ENCODE measurements at places on chromosomes 3 and 15.

DNA sequence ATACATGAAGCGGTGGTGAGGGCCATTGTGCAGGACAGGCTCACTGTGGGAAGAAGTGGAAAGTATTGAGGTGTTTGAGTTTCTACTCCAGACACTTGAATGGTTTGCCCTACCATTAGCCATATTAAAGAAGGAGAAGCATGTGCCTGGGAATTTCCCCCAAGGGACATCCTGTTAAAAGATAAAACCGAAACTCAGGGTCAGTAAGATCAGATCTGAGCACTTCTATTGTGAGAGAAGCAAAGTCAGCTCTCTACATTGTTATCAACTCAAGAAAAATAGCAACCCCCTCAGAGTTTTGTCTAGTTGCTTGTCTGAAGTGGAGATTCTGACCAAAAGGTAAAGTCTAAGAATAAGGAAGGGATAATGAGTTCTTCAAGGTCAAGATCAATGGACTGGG is 269.8 kb downstream of the CHST2 start:
- DNase-seq, result no peak

DNA sequence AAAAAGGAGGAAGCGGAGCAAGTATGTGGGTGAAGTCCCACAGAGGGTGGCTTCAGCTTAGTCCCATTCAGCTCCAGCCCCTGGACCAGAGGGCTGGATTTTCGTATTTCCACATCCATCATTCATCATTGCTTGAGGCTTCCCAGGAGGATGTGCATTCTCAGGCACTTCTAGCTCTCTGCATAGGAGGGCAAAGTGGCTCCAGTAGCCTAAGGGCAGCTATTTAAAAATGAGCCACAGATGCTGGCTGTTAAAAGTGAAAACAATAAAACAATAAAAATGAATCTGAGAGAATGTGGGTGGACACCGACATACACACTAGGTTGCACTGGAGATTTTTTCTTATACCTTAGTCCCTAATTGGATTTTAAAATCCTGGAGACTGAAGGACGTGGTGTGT is 629.2 kb upstream of the ZNF385D start:
- DNase-seq, result no peak

DNA sequence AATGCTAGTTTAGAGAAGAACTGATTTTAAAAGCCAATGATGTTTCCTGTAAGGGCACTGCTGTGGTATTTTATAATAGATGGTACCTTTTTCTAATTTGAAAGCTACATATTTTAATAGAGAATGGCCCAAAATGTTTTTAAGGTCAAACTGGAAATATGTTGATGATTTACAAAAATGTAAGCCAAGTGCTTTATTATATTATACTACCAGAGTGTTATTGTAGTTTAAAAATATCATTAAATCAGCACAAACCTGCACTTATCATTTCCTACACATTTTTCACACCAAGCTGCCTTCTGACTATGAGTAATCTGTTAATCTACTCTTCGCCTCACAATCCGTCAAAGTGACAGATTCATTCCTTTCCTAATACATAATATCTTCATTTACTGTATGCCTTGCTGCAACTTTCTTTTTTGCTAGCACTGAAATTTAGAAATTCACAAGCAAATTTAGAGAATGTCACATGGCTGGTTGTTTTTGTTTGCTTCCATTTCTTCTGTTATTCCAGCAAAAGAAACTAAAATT is 126.4 kb upstream of the FAM3D start:
- no peak for DNase-seq

- DNase-seq, result no peak
Observed at GRCh38 chr15:86929461-86929860, 849.8 kb downstream of the AGBL1 start.

DNA sequence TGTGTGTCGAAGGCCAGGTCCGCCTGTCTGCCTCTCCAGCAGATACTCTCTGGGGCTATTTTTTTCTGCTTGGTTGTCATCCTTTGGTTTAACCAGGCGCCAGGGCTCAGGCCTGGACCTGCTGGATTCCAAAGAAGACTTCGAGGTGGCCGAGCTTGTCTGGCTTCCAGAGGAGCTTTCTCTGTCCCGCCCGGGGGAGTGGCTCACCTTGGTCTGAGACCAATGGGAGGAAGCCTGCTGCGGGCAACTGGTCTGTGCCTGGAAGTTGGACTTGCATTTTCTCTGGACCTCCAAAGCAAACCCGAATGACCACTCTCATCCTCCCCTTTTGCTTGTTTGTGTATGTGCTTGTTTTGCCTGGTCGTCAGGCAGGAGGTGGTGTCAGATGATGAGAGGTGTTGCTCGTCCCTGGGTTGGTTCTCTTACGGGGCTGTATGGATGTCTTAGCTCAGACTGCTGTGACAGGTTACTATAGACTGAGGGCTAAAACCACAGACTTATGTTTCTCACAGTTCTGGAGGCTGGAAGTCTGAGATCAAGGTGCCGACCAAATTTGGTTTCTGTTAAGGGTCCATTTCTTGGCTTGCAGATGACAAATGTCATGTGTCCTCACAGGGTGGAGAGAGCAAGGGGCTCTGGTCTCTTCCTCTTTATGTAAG is 19.3 kb downstream of the IGF1R start:
- DNase-seq, result no peak

- no peak for DNase-seq
Observed at GRCh38 chr15:80906159-80906766, 83.4 kb downstream of the MESD start.

GRCh38 chr3:27900316-27900715 is 178.2 kb upstream of the EOMES start:
- DNase-seq, result no peak

DNA sequence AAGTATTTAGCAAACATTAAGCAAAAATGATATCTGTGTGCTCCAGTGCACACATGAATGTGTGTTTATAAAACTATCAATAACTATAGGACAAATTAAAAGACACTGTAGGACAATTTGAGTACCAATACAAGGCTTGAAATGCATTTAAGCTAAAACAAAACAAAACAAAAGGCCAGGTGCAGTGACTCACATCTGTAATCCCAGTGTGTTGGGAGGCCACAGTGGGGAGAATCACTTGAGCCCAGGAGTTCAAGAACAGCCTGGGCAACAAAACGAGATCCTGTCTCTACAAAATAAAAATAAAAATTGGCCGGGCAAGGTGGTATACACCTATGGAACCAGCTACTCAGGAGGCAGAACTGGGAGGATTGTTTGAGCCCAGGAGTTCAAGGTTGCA is 50.7 kb downstream of the CSNK1G1 start:
- DNase-seq, result peak; percentile 53

DNA sequence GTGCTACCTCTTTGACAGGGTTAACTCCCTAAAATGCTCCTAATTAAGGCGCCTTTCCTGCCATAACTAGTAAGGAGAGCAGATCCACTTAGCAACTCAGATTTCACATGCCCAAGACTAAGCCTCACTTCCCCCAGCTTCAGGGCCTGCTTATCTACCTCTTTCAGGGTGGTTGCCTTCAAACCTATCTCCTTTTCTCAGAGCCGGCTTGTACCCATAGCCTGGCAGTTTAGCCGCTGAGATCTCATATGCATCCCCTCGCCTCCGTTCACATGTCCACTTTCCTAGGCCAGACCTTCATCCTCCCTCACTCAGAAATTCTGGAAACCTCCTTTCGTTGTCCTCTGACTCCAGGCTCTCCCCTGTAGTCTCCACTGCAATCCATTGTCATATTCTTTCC is 1.0 kb upstream of the FSTL1 start:
- DNase-seq, result no peak

DNA sequence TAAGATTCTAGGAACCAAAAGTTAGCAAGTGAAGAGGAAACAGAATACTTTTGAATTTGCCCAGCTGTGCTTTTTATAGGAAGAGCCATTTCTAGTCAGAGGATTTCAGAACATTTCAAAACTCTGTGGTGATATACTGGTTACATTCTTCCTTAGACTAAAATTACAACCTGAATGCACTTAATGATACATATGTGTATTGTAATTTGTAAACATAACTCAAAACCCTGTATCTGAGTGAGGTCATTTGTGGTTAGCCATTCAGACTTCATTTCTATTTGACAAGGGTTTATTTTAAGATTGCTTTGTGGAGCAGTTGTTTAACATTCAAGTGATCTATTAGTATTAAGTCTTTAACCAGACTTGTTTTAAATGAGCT is 59.4 kb upstream of the TRIM71 start:
- no peak for DNase-seq

- DNase-seq, result no peak
Observed at GRCh38 chr3:115710799-115711198, 87.5 kb downstream of the GAP43 start.

DNA sequence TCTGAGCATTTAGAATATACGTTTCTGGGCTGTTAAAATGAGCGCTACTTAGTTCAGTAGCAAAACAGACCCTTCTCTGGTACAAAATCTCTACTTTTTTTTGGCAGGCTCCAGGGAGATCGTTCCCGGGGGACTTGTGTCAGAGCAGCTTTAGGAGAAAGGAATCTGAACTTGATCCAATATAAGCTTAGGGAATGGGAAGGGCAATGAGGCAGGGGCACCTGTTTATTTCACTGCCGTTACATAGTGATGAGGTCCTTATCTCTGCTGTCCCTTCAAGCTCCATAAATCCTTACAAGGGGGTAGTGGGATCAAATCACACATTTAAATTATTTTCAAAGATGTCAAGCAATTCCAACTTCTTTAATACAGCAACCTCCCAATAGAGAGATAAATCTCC is 128.7 kb upstream of the BNIP2 start:
- no peak for DNase-seq

GRCh38 chr3:66259566-66260255 is 38.9 kb downstream of the SLC25A26 start:
- no peak for DNase-seq

- peak; percentile 51 for DNase-seq
Observed at GRCh38 chr3:47163169-47164006, 525 bp downstream of the SETD2 start.

DNA sequence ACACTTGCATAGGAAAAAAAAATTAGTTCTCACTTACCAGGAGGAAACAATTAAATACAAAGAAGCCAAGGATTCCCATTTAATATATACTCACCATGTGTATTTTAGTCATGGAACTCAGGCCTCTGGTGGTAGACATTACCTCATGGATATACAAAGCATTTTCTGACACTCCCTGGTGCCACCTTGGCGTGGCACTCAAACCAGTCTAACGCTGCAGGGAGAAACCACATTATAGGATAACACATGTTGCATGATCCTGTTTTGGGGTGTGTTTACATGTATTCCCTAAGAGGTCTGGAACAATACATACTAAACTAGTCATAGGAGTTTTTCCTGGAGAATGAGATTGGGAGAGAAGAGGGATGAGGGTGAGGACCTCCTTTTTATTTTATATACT is 5.9 kb upstream of the RTF1 start:
- DNase-seq, result no peak

- DNase-seq, result no peak
Observed at GRCh38 chr3:30266524-30266923, 339.9 kb upstream of the TGFBR2 start.

DNA sequence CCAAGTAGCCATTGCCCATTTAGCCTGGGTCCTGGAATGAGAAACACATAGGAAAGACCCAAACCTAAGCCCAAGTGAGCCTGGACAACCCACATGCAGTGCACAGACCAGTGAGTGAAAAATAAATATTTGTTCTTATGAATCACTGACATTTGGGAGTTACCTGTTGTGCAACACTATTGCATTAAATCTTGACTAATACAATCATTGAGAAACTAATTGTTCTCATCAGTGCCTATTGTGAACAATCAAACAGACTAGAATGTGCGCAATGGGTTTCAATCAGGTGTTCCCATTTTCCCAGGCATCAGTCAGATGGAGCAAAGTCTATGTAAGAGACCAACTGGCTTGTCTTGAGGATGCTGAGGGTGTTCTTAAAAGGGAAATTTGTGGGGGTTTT is 54.7 kb upstream of the CNOT10 start:
- no peak for DNase-seq

DNA sequence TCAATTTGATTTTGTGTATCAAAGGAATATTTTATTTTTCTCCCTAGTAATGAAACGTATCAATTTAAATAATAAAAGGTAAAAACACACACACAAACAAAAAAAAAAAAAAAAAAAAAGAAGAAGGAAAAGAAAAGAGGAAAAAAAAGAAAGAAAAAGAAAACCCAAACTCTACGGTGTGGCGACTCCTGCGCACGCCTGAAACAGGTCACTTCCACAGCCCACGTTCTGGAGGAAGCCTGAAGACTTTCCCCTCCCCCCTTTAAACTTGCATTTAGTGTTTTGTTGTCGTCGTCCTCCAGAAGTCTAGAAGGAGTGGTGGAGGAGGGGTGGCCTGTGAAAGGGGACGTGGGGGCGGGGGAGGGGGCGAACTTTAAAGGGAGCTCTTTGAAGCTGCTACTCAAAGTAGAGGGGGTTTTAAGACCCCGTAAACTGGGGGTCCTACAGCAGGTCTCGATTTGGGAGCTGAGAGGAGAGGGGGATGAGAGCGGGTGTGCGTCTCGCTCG is 2.3 kb upstream of the TLE3 start:
- DNase-seq, result peak; percentile 77

GRCh38 chr3:10581251-10581650 is 75.9 kb upstream of the ATP2B2 start:
- no peak for DNase-seq

DNA sequence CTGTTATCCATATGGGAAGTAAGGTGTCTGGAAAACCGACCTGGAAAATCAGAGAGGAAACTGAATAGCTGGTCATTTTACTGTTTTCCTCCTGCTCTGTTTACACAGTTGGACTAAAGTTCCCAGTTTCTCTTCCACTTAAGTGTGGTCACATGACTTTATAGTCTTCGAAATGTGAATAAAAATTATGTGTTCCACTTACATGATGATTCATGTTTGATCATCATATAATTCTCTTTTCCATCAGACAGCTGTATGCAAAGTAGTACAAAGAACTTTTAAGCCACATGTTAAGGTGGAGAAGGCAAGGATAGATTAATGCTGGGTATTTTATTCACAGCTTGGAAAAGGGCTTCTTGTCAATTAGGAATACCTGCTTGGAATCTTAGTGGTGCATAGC is 525.5 kb upstream of the BCHE start:
- no peak for DNase-seq

DNA sequence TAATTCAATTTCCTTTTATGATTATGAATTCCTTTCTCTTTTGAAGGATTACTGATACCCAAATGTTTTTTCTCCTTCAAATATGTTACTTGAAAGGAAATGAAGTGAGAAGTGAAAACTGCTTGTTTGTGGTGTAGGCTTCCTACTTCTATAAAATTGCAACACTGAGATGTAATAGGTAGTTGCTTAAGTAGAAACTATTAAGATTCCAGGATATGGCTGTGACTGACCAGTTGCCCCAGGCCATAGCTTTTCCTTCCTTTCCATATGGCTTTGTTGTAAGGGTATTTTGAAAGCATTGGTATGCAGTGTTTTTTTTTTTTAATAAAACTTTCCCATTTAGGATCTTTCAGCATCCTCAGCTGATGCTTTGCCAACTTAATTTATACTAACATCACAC is 28.5 kb downstream of the DNAJC13 start:
- DNase-seq, result peak; percentile 50

DNA sequence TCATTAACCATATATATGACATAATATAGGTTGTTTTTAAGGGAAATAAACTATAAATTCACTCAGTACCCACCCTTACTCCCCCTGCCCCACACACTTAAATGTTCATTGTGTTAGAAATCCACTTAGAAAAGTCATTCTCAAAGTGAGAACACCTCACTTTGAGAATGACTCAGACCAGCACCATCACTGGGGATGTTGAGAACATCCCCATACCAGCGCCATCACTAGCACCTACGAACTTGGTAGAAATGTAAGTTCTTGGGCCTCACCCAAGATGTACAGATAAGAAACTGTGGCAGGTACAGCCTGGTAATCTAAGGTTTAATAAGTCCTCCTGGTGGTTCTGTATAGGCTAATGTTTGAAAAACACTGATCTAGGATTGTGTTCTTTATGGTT is 362.6 kb downstream of the LPP start:
- no peak for DNase-seq

- DNase-seq, result no peak
Observed at GRCh38 chr3:38152609-38153008, 12.7 kb upstream of the OXSR1 start.
